ENCODE measurements at places on chromosomes 12 and 14. TPM values are rescaled to one million over a fixed set of nuclear protein-coding genes. Genes with fewer than 3 reads are reported as not detected.

The SLC25A3 gene
- total RNA-seq: 716 TPM

The KLRG1 gene
- total RNA-seq: 1.5 TPM

The DTX1 gene
- 0.26 TPM for total RNA-seq

The SYCP3 gene
- total RNA-seq: 0.08 TPM

The VRTN gene
- not detected for total RNA-seq

The WNT1 gene
- 0.21 TPM for total RNA-seq

The NRXN3 gene
- total RNA-seq: 1.3 TPM

The ATL1 gene
- 5.9 TPM for total RNA-seq

The RERG gene
- 0.18 TPM for total RNA-seq

The SIX1 gene
- total RNA-seq: 7.1 TPM

All from A549 treated with dexamethasone at 1 μM for 4 hours (cell line).